ENCODE measurements at places on chromosomes 1 and 21.
A peak's percentile ranks its signal among the peaks of the same experiment; 100 is the strongest.

GRCh38 chr1:76511558-76512179, 355.6 kb upstream of the ST6GALNAC5 start:
- DNase-seq = no peak

- no peak for DNase-seq
These were observed 253.8 kb downstream of the LTN1 start for GRCh38 chr21:28738882-28739281.

- DNase-seq = no peak
These were observed 57.9 kb upstream of the EDN2 start for GRCh38 chr1:41542196-41542930.

- no peak for DNase-seq
These were observed 58.7 kb downstream of the RABGAP1L start for GRCh38 chr1:174217787-174218574.

GRCh38 chr1:51253691-51254090, 17.6 kb downstream of the RNF11 start:
- DNase-seq = no peak

DNA sequence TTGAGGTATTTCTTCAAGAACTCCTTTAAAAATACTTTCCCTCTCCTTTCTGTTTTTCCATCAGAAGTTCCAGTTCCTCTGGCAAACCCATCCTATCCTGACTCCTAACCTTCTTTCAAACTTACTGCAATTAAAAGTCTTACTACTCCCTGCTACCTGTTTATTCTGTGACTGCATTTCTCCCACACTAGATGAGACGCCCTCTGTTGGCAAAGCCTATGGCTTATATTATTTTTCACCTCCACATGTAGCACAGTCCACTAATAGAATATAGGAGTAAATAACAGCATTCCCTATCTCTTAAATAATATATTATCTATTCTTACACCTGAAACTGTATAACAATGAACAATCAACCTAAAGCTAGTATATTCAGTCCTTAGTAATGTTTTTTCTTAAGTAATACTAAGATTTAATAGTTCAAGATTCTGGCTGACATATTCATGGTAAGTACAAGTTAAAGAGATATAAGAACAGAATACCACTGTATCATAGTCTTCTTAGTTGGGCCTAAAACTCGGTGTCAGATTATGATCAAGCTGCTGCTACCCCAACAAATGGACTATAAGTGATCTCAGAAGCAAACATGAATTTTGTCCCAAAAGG, 54.8 kb downstream of the RAB3GAP2 start:
- no peak for DNase-seq

DNA sequence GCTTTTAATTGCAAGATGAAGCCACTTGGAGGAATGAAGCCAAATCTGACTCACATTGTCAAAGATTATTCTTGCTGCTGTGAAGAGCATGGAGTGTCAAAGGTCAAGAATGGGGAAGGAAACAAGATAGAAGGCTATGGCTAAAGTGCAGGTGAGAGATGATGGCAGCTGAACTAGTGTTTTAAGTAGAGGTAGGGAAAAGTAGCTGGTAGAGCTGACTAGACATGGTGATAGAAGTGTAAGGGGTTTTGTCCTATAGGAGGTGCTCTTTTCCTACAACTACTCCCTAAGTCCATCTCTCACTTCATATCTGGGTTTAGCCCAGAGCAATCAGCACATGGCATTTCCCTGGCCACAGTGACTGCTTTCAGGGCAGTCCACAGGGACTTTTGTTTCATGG, 11.8 kb downstream of the UBE2T start:
- no peak for DNase-seq

GRCh38 chr21:44933199-44933917, 6.5 kb upstream of the SLX9 start:
- no peak for DNase-seq

DNA sequence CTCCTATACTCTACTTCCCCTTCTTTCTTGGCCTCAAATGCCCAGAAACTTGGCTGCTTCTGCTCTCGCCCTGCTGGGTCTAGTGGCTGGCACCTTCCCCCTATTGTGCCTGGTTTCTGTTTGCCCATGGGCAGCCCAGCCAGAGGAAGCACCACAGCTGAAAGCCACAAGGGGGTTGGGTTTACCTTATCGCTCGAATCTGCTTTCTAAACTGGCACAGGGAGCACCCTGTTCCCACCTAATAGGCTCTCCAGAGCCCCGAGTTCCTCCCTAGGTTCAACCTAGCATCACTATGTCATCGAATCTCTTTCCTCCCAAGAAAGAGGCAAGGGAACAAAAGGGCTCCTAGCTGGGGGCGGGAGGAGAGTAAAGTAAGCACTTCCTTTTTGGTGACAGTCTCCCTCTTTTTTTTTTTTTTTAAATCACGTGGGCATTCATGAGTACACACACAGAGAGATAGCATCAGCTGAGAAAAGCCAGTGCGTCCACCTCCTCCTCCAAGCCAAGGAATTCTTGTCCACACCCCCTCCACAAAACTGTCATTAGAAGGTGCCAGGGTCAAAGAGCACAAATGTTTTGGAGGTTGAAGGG, 72.8 kb downstream of the PLEKHA6 start:
- no peak for DNase-seq

- no peak for DNase-seq
These were observed 8.0 kb upstream of the PLCH2 start for GRCh38 chr1:2468041-2468472.

- no peak for DNase-seq
These were observed 23.3 kb upstream of the PCP4 start for GRCh38 chr21:39843916-39844315.

GRCh38 chr1:25926731-25927496, 20.7 kb upstream of the STMN1 start:
- peak; percentile 65 for DNase-seq

- DNase-seq = no peak
These were observed 95.7 kb downstream of the PLPPR5 start for GRCh38 chr1:98908980-98909379.

DNA sequence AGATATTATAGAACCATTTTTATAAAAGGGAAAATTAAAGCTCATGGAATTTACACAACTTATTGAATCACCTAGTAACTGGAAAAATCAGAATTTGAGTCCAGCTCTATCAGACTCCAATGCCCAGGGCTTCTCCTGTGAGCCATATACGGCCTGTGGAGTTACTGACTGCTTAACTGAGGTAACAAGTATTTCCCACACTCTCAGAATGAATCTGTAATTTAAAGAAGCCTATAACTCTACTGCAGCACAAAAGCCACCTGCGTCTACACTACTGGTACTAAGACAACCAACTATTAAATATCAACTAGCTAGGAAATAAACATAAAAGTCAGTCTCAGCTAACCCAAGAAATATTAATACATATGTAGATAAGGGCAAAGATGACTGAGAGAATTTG, 29.4 kb downstream of the SMYD3 start:
- no peak for DNase-seq

- DNase-seq = no peak
These were observed 172.7 kb downstream of the TPR start for GRCh38 chr1:186202271-186202764.

GRCh38 chr1:171038284-171038683, 52.4 kb upstream of the FMO3 start:
- no peak for DNase-seq

DNA sequence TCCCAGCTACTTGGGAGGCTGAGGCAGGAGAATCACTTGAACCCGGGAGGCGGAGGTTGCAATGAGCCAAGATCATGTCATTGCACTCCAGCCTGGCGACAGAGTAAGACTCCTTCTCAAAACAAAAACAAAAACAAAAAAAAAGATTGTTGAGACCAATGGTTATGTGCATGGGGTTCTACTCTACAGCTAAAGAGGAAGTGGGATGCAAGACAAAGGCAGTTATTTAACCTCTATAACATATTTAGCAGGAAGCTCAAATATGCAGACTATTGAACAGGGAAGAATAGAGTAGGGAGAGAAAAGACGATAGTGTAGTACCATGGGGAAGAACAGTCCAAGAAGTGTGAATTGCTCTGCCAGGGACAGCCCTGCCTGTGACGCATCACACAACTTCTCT, 227.7 kb downstream of the SMYD3 start:
- DNase-seq = no peak

GRCh38 chr1:41613689-41614574, 129.4 kb upstream of the EDN2 start:
- DNase-seq = no peak

DNA sequence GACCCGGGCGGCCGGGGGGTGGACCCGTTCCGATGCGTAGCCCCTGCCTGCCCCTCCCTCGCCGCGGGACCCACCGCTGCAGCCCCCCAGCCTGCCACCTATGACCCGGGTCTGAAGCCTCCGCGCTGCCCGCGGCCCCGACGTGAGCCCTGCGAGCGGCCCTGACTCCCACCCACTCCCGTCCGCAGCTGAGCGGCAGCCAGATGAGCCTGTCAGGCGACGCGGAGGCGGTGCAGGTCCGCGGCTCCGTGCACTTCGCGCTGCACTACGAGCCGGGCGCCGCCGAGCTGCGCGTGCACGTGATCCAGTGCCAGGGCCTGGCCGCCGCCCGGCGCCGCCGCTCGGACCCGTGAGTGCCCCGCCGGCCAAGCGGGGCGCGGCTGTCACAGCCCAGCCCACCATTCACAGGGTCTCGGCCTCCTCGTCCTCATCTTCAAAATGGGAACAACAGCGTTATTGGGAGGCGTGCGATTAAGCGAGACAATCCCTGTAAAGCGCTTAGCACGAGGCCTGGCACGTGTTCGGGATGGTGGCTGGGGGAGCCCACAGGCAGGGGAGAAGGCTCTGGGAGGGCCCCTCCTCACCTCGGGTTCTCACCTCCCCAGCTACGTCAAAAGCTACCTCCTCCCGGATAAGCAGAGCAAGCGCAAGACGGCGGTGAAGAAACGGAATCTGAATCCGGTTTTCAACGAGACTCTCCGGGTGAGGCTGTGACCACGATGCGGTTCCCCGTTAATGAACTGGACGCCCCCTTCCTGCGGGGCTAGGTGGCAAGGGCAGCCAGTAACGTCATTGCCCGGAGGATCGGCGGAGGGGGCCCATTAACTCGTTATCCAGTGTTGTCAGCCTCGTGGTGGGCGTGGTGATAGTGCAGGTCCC, 8.2 kb downstream of the SYTL1 start:
- DNase-seq = peak; percentile 78

DNA sequence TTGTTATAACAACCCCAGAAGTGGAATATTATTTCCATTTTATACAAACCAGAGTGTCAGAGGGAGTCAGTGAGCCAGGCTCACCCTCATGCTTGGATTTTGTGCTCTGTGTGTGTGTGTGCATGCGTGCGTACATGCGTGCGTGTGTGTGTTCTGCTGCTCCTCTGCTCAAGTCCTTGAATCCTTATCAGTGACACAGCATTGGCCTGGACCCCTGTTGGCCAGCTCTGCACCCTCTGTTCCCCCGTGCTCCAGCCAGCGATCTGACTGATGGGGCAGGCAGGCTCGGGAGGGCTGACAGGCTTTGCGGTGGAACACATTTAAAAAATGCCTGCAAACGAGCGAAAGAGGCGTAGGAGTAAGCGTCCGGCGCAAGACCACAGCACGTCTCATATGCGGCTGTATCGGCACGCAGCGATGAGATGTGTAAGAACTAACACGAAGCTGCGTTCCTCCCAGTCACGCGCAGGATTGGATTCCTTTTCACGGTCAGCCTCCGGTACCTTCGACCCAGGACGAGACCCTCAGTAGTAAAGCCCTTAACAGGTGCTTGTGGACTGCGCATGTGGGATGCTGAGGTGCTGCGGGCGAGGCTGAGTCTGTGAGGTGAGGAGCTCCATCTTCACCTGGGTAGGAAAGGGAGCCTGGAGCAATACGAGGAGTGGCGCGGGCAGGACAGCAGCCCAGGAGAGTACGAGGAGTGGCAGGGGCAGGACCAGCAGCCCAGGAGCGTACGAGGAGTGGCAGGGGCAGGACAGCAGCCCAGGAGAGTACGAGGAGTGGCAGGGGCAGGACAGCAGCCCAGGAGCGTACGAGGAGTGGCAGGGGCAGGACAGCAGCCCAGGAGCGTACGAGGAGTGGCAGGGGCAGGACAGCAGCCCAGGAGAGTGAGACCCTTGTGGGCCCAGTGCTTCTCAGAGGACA, 130.9 kb downstream of the GALNT2 start:
- DNase-seq = no peak

DNA sequence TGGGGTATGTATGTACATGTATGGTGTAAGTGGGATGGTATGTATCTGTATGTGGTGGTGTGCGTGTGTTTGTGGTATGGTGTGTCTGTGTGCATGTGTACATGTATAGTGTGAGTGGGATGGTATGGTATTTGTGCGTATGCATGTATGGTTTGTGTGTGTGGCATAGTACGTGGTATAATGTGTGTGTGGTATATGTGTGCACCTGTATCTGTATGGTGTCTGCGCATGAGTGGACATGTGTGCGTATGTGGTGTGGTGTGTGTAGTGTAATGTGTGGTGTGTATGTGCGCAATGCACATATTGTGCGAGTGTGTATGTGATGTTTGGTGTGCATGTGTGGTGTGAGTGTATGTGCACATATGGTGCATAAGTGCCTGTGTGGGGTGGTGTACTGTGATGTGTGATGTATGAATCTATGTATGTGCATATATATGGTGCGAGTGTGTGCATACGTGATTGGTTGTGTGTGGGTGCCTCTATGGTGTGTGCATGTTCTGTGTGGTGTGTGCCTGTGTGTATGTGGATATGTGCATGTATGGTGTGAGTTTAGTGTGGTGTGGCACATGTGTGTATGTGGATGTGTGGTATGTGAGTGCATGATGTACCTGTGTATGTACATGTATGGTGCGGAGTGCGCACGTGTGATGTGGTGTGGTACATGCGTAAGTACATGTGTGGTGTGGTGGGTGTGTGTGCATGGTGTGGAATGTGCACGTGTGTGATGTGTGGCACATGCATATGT, 38.8 kb downstream of the WDR4 start:
- no peak for DNase-seq

DNA sequence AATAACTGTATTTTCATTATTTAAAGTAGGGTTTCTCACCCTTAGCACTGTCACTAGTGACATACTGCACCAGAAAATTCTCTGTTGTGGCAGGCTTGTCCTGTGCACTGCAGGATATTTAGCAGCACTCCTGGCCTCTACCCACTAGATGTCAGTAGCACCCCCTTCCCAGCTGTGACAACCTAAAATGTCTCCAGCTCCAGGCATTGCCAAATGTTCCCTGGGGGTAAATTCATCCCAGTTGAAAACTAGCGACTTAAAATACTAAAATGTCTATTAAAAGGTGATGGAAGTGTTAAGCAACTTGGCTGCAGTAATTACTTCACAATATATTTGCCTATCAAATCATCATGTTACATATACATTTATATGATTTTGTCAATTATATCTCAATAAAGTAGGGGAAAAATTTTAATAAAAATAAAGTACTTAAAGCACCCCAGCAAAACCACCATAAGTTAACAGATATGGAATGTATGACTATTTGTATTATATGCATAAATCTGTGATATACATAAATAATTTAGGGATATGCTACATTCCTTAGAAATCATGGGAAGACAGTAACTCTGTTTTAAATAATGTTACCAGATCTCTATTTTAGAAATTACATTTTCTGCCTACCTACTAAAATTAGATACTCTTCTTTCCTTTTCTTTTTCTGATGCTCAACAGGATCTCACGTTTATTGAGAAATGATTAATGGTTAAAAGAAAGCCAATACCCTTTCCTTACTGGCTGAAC, 74.6 kb downstream of the ARID4B start:
- DNase-seq = peak; percentile 9

GRCh38 chr1:156150333-156151011, 2.9 kb upstream of the SEMA4A start:
- no peak for DNase-seq

- no peak for DNase-seq
These were observed 47.8 kb upstream of the ARHGAP29 start for GRCh38 chr1:94285031-94285654.

- no peak for DNase-seq
These were observed 107.7 kb downstream of the NIBAN1 start for GRCh38 chr1:184866586-184866985.

GRCh38 chr1:38028105-38028591, 15.6 kb downstream of the UTP11 start:
- no peak for DNase-seq
